ENCODE measurements at places on chromosomes 1 and 21.

DNA sequence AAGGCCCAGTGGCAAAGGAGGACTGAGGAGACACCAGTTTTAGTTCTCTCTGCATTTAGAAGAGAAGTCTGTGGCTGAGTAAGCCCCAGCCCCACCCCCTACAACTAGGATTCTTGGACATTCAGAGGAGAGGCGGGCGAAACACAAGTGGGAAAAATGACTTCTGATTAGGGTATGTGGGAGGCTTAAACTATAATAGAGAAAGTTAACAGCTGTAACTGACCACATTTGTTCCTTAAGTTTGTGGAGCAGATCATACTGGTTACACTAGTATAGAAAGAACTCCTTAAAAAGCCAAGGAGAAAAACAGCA, 11.2 kb upstream of the TRIM33 start:
- no peak for DNase-seq

GRCh38 chr1:182279724-182280503, 111.7 kb downstream of the GLUL start:
- DNase-seq = no peak

- DNase-seq = no peak
Measured at GRCh38 chr1:20974069-20974468, 187.0 kb upstream of the HP1BP3 start.

- DNase-seq = no peak
Measured at GRCh38 chr1:5949085-5949760, 43.0 kb downstream of the NPHP4 start.

GRCh38 chr1:215911406-215911968, 344.4 kb downstream of the KCTD3 start:
- DNase-seq = no peak

DNA sequence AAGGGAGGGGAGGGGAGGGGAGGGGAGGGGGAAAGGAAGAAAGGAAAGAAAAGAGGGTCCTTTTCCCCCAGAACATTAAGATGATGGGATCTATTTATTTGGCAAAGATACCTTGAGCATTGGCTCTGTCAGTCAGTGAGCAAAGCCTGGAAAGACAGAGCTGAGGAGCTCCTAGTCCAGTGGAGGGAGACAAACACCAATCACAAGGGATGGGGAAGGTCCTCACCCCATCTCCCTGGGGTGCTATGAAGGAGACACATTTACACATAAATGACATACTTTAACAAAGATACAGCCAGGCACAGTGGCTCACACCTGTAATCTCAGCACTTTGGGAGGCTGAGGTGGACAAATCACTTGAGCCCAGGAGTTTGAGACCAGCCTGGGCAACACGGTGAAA, 154.9 kb upstream of the TIAM1 start:
- DNase-seq = no peak

- no peak for DNase-seq
Measured at GRCh38 chr1:31010086-31010989, 55.2 kb downstream of the PUM1 start.

- DNase-seq = no peak
Measured at GRCh38 chr1:10827377-10828333, 31.2 kb upstream of the CASZ1 start.

- no peak for DNase-seq
Measured at GRCh38 chr1:67307251-67308060, at the start of gene IL12RB2. TSS of gene IL12RB2 (plus strand) at chr1:67307873. CDS start at chr1:67320369, 12,496 bp downstream.

DNA sequence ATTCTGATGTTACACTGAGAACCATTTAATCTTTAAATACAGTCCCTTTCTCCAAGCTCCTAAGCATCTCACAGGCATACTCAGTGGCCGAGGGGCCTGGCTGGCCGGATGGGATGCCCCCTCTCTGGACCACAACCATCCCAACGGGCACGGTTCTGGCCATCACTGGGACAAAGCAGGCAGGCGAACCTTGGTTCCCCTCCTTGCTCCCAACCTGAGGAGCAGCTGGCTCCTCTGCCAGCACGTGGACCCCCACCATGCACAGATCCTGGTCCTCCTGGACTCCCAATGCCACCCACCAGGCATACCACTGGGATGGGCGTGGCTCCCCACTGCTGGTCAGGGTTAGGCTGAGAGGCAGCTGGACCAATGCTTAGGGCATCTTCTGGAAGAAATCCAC, 19.8 kb upstream of the PRDM16 start:
- DNase-seq = no peak

- no peak for DNase-seq
Measured at GRCh38 chr21:26920055-26920454, 46.8 kb downstream of the ADAMTS5 start.

- no peak for DNase-seq
Measured at GRCh38 chr1:30761381-30762151, 4.0 kb upstream of the LAPTM5 start.

DNA sequence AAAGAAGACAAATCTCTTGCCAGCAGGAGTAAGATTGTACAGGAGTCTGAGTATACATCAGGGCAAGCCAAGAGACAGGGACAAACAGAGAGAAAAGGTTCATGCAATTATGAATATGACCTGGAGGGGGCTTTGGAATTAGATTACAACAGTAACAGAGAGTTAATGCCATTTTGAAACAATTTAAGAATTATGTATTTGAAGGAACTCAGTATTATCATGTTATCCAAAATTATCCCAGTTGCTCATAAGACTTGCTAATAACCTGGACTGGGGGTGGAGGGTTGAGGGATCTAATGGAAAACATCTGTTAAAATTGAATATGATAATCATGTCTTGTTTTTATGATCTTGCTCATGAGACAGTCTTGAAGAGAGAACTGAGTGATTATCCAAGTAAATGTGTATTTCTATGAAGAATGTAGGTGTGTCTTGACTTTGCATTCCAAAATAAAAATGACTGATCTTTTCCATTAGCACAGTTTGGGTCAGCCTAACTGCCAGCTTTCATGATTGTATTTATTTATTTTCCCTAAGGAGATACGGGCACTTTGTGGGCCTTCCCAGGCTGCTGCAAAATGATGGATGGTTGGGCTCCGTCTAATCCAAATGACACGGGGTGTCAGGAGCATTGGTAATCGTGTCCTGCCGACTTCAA, 117.7 kb downstream of the ERG start:
- no peak for DNase-seq

GRCh38 chr1:96820107-96820506, 98.5 kb downstream of the PTBP2 start:
- DNase-seq = no peak

- no peak for DNase-seq
Measured at GRCh38 chr1:210467440-210468043, 138.8 kb downstream of the HHAT start.

- DNase-seq = no peak
Measured at GRCh38 chr1:241208910-241209379, 148.1 kb downstream of the RGS7 start.

DNA sequence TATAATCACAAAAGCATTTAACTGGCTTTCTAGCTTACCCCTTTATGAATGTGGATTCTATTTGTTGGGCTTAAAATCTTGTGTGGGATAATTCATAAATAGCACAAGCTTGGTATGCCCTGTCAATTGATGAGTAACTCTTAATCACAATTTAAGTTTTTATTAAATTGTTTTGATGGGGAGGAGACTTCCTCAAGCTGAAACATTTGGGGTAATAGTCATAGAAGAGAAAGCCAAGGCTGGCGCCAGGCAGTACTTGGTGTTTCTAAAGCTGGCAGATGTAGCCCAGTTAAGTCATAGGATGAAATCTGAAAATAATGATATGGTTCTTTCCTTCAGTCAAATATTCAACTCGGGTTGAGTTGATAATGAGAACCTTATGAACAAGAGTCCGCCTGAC, 167.2 kb downstream of the FMN2 start:
- DNase-seq = no peak

DNA sequence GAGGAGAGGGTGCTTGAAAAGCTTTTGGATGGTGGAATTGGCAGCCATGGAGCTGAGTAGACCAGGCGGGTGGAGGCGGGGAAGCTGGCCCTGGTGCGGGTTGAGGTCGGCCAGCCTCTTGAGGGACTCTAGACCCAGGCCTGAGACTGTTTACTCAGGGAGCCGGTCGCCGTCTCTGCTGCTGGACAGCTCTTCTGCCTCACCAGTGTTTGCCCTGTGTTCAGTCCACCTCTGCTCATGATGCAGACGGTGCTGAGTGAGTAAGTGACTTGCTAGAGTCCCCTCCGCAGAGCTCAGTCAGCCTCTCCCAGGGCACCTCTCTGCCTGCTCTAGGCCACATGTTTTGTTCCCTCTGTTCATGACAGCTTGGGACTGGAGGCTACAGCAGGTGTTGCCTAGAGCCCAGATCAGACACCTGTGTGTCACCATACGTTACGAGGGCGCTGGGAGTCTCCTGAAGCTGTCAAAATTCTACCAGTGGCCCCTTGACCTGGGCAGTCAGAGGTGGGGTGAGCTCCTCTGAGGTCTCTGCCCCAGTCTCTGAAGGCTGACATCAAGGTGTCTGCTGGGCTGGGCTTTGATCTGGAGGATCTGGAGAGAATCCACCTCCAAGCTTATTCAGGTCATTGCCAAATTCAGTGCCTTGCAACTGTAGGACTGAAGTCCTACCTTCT, 73.5 kb upstream of the WNT4 start:
- no peak for DNase-seq

- no peak for DNase-seq
Measured at GRCh38 chr1:115073298-115074087, 15.8 kb downstream of the TSPAN2 start.

DNA sequence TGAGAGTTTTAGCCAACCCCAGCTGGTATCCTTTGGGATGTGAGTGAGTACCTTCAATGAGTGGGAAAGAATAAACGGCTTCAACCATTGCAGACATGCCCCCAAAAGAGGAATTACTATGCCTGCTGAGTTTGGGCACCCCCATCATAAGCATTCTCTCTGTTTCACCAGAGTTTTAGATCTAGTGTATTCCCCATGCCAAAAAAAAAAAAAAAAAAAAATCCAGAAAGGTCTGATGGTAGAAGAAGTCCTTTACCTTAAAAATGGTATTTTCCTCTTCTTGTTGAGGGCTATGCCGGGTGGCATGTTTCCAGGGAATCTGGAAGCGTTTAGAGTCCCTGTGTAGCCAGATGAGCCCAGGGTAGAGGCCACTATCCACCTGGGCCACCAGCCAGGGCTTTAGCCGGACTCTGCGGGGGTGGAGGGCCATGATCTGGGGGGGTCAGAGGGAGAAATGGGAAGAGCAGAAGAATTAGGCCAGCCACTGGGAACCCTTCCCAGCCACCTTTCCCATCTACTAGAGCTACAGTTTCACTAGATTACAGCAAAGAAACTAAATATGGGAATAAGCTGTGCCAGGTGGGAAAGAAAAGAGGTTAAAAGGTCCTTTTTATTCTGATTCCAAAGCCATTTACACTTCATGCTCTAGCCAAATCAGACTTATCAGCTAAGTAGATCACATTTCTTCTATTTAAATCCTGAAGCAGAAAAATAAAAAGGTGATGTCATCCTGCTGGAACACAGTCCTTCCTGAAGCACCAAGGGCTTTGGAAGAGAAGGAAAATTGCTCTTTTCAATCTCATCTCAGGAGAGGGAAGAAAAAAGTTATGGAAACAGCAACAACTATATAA, 4.7 kb downstream of the IRF6 start:
- no peak for DNase-seq

All from GDM1 (cell line).